ENCODE measurements at places on chromosomes 5 and 9. TPM values are rescaled to one million over a fixed set of nuclear protein-coding genes. Genes with fewer than 3 reads are reported as not detected.

The TPRN gene
- 12.0 TPM for total RNA-seq

The FAT2 gene
- not detected for total RNA-seq

The MLANA gene
- total RNA-seq = not detected

The CLIC3 gene
- 4.8 TPM for total RNA-seq

The IGIP gene
- total RNA-seq = 2.4 TPM

The CDH9 gene
- total RNA-seq = not detected

The PSD2 gene
- total RNA-seq = not detected

The OCLN gene
- total RNA-seq = 2.2 TPM

DNA sequence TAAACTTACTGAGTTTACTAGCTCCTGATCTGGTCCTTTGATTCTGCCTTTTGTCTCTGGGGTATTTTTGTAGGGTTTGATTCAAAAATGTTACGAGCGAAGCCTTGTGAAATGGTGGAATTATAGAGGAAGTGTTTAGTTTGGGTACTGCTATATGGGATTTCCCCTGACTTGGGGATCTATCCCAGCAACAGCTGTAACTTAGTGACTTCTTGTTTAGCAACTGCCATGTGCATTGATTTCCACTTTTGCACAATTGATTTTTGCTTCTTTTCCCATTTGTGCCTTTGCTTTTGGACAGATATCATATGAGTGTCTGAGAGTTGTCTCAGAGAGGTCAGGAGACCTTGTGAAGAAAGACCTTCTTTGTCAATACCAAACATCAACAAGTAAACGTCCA, 248.5 kb upstream of the DAP start:
- no peak for DNase-seq

- no peak for DNase-seq
Observed at GRCh38 chr9:14271093-14271673, 42.8 kb downstream of the NFIB start.

- no peak for DNase-seq
Observed at GRCh38 chr5:78288246-78288645, 6.3 kb downstream of the AP3B1 start.

- DNase-seq = no peak
Observed at GRCh38 chr5:157290981-157291711, 25.2 kb downstream of the CYFIP2 start.

DNA sequence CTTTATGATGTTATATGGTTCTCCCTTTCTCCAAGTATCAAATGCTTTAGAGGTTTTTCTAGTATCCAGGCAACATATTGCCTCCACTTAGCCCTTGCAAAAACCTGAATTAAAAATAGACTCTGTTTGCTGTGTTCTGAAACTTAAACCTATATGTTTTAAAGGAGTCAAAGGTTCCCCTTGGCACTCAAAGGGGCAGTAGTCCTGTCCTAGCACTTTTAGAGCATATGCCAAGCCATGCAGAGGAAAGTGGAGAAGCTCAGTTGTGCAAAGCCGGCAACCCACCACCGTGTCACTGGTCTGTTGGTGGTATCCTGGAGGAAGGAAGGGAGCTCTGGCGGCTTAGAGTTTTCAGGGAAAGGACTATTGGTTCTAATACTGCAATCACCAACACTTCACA, 154.3 kb downstream of the PIP5K1B start:
- no peak for DNase-seq

GRCh38 chr5:4023753-4024335, 428.2 kb downstream of the IRX1 start:
- DNase-seq = no peak

GRCh38 chr5:82595113-82595512, 317.0 kb upstream of the RPS23 start:
- no peak for DNase-seq

DNA sequence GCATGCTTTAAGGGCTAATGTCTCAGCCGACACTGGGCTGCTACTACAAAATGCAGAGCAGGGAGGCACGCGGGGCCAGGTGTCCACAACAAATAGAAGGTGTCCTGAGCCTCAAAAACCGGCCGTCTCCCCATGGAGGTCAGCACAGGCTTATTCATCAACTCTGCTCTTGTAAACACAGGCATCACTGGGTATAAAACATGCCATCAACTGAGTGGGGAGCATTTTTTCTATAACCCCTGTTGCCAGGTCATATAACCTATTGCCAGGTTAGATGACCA, 271.6 kb downstream of the AUH start:
- no peak for DNase-seq

- no peak for DNase-seq
Observed at GRCh38 chr5:165086465-165086864, 1581.0 kb downstream of the MAT2B start.

DNA sequence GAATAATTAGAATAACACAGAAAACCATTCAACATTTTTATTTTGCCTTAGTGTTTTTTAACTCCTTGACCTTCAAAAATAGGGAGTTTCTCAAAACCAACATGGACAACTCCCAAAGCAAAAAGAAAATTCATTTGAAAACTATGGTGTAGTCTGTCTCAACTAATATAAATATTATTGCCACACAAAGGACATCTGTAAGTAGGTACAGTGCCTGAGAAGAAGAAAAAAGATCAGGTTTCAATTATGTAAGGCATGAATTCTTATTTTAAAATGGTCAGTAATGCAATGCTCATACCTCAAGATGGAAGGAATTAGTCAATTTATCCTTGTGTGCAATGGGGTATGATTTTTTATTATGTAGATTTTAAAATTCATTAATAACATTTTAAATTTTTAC, 109.6 kb upstream of the CNTLN start:
- no peak for DNase-seq

- no peak for DNase-seq
Observed at GRCh38 chr5:144273232-144274027, 102.8 kb downstream of the KCTD16 start.

DNA sequence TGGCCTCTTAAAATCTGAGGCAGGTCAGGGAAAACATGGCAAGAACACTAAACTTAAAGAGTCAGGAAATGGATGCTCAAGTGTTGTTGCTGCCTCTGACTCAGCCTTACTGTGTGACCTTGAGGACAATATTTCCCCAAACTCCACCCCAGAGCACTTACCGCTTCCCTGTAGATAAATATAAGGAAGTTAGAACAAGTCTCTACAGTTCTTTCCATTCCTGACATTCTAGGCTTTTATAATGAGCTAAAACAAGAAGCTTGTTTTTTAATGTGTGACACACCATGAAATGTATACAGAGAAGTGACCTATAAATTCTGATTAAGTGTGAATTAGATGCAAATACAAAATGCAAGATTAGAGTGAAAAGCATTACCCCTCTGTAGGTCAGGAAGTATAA, 129.3 kb downstream of the GRIA1 start:
- DNase-seq = no peak

DNA sequence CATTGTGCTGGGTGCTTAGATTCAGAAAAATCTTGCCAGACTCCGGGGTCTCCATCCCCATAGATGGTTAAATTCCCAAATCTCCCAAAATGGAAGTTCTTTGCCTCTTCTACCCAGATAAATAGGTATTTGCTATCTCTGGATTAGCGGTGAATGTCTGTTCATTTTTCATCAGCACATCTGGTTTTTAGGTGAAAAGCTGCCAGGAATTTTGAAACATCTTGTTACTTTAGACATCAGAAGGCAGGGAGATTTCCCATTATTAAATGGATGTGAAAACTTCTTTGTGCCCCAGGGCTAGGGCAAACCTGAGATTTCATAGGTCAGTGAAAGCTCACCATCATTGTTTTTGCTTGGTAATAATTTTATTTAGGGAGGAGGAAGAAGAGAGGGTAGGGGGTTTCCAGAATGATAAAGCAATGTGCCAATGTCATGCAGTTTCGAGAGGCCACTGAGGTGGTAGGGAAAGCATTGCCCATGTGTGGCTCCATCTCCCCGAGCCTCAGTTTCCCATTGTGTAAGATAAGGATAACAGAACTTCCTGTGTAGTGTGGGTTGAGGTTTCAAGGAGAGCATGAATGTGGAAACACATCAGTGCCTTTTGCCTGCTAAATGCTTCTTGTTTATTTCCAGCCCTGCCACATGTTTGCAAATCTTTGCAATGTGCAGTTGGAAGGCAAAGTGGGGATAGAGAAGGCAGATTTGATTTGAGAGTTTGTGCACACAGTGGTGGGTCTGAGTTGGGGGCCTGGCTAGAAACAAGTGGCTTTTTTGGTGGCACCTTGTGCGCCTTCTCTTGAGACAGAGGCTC, 147.2 kb upstream of the KLF4 start:
- DNase-seq = no peak

DNA sequence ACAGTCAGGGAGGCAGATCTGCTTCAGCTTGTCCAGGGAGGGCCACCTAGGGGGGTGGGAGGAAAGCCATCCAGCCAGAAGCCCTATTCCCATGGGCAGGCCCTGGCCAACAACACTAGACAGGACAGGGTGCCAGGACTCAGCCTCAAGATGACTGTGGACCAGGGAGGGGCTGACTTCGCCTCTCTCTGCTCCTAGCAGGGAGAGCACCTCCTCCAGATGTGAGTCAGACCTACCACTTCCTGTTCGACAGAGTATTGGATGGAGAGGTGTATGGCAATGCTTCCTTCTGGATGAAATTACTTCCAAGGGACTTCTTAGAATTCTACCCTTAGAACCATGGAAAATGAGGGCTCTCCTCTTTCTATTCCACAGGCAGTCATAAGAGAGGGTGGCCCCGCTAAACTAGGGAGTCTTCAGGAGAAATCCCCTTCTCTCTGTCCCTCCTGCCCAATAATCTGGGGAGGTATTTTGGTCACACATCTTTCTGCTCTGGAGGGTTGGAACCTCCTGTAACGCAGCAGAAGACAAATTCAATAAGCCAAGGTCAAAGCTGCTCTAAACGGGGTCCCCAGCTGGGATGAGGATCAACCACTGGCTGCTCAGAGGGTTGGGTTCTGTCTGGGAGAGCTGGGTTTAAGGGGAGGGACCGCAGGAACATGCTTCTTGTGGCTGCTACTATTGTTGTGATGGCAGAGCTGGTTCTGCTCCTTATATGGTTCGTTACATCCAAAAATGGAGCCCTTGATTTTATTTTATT, 23.2 kb upstream of the RCL1 start:
- no peak for DNase-seq

DNA sequence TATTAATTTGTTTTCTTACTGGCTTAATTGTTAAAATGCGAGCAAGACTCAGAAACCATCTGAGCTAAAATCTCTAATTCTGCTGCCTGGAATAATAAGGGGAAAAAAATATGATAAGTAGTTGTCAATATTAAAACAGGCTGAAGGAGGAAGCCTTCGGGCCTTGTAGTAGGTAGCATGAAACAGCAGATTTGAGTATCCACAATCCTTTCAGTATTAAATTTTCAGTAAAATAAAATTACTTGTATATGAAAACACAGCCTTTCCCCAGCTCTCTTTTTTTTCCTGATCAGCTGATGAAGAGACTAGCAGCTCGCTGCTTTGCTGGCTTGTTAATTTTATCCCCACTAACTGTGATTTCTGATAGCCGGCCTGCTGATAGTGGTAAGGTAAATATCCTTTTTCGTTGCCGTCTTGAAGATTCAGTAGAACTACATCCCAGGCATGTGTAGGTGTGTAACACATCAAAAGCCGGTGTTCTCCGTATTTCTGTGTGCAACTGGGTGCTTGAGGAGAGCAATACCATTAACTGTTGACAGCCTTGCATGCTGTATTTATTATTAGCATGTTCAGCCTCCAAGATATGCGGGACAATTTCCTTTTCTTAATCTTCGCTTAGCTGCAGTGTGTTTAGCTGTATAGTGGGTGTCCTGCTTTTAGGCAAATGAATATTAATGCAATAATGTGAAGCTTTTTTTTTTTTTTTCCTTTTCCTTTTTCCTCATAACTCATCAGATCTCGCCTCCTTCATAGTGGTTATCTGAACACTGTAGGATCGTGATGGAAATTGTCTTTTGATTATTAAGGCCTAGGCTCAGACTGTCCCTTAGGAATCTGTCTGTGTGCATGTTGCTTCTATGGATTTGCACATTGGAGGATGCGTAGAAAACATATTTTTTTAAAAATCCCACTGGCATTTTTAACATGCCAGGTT, 144.6 kb downstream of the SMARCA2 start:
- no peak for DNase-seq

DNA sequence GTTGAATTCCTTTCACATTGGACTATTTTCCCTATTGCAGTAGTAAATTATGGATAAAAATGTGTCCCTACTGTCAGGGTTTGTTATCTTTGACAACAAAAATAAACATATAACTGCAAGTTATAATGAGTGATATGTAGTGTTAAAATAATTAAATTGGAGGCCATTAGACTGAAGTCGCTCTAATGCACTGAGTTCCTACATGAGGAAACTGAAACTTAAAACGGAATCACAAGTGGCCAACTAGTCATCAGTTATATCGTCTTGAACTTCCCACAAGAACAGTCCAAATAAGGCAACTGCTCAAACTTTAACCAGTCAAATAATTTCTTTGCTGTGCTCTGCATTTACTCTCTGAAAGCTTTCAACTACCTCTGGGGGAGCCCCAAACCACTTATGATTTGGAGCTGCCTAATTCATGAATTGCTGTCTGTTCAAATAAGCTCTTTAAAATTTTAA, 2.1 kb upstream of the IFT74 start:
- DNase-seq = no peak

DNA sequence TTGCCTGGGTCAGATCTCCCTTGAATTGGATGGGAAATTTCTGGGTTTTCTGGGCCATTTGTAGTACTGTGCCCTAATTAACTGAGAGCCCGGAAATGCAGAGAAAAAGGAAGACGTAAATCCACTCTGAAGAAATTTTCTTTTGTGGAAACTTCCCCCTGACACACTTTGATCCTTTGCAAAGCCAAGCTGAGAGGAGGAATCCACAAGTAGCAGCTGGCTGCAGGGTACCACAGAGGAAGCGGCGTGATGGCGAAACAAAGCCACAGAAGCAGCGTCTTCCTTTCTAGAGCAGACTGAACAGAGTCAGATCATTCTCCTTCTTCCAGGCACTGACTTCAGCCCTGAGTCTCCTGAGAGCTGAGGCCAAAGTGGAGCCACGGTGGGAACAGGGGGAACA, 47.1 kb upstream of the ZNF354A start:
- DNase-seq = peak; percentile 34

DNA sequence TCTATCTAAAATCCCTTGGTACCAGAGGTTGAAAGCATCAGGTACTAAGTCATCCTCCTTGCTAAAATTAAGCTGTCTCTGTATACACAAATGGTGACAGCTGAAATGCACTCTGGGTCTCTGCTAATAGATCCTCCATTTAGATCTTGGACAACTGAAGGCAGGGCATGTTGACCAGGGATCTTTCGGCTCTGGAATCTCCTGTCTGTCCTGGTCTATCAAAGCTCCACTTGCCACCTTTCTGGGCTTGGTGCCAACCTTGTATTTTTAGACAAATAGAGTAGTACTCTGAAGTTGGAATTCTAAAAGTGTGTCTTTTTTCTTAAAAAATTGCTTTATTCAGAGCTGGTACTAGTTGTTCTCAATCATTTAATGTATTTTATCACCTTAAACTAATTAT, 135.2 kb upstream of the HMHB1 start:
- DNase-seq = no peak

DNA sequence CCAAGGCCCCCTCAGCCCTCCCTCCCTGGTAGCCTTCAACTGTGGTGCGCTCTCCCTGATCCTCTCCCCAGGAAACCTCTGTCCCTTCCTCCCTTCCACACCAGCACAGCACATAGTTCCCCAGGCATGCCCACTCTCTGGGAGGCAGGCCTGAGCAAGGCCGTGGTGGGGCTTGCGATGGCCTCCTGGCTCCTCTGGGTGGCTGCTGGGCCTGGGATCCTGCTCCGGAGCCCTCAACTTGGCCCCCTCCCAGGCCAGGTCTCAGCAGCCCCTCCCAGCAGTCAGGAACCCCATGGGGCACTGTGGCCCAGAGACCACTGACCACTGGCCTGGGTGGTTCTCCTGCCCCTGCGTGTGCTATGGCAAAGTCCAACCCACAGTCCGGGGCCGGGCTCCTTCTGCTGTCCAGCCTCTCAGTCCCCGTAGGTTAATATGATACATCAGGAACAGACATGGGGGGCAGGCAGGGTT, 125.8 kb downstream of the ZNF354C start:
- DNase-seq = no peak

Data from activated CD8-positive, alpha-beta T cell treated with anti-CD3 and anti-CD28 coated beads, Interleukin-2, amount 10 ng/mL, durations not matched to agents 7 days and 5 days (primary cell).